ENCODE measurements at places on chromosomes 1 and 21.

DNA sequence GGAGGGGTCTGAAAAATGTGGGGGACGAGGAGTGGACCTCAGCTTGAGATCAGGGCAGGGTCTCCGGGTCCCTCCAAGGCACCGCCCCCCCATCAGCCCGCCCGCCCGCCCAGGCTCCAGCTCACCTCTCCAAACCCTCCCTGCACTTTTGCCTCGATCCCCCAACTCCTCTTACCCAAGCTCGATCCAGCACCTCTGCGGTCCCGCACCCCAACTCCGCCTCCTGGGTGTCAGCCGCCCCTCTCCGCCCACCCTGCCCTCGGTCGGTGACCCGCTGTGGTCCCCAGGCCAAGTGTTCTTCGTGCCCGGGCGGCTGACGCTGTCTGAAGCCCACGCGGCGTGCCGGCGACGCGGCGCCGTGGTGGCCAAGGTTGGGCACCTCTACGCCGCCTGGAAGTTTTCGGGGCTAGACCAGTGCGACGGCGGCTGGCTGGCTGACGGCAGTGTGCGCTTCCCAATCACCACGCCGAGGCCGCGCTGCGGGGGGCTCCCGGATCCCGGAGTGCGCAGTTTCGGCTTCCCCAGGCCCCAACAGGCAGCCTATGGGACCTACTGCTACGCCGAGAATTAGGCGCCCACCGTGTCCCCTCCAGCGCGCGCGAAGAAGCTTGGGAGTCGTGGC, 5.7 kb downstream of the HAPLN2 start:
- DNase-seq = no peak

GRCh38 chr1:1781526-1781903, 3.2 kb upstream of the NADK start:
- no peak for DNase-seq

- DNase-seq = no peak
Observed at GRCh38 chr1:238468068-238468467, 577.3 kb upstream of the ZP4 start.

GRCh38 chr1:170284016-170284415, 138.3 kb downstream of the NTMT2 start:
- DNase-seq = no peak

GRCh38 chr1:23559985-23560741, 862 bp upstream of the ID3 start:
- DNase-seq = no peak

DNA sequence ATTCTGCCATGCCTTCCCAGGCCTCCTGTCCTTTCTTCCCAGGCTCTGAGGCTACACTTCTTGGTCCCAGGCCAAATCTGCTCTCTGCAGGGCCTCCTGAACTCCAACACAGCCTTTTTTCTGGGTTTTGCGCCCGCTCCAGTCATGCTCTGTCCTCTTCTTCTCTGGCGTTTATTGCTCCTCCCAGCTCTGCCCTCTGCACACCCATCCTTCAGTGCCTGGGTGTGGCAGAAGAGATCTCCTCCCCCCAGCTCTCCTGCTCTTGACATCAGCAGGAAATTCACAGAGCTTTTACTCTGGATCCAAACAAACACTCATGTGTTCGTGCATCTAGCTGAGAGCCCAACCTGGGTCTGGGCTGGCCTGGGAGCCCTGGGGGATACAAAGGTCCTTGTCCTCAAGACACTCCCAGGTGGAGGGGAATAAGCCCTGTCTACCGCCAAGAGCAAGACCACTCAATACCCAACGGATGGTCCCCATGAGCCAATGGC, 22.9 kb upstream of the EPS8L3 start:
- no peak for DNase-seq

GRCh38 chr1:173529106-173529505, 52.0 kb downstream of the PRDX6 start:
- DNase-seq = no peak
